Inflammatory macrophage treated with lipopolysaccharide for 1 hour (primary cell): ENCODE measurements at places on chromosomes 7 and 10.
A peak's percentile ranks its signal among the peaks of the same experiment; 100 is the strongest.

DNA sequence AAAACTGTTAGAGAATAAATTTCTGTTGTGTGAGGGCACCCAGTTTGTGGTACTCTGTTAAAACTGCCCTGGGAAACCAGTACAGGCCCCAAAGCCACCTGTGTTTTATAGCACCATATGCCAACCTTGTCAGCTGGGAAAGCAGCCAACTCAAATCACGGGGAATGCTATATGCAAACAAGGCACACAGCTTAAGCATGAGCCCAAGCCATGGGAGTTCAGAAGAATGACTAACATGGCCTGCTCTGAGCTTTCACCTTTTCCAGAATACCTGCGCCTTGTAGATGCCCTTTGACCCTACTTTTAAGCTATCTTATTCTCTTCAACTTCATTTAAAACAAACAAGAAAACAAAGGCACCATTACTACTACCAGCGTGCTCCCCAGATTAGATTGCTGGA lies 5.5 kb upstream of the SLC25A13 start:
- no peak for DNase-seq

- no peak for DNase-seq
Observed at GRCh38 chr10:131769571-131770410, 131.0 kb upstream of the PPP2R2D start.

- peak; percentile 11 for DNase-seq
Observed at GRCh38 chr7:542713-543500, 23.3 kb upstream of the PDGFA start.

- DNase-seq, result no peak
Observed at GRCh38 chr10:62792261-62792660, 12.3 kb upstream of the ADO start.

GRCh38 chr10:72097448-72098300 lies 9.3 kb upstream of the SPOCK2 start:
- no peak for DNase-seq

GRCh38 chr10:126081841-126082466 lies 185.6 kb downstream of the FANK1 start:
- DNase-seq, result no peak

GRCh38 chr7:20730611-20731010 lies 56.1 kb downstream of the SP8 start:
- no peak for DNase-seq
